ENCODE measurements at places on chromosomes 3 and 15.

DNA sequence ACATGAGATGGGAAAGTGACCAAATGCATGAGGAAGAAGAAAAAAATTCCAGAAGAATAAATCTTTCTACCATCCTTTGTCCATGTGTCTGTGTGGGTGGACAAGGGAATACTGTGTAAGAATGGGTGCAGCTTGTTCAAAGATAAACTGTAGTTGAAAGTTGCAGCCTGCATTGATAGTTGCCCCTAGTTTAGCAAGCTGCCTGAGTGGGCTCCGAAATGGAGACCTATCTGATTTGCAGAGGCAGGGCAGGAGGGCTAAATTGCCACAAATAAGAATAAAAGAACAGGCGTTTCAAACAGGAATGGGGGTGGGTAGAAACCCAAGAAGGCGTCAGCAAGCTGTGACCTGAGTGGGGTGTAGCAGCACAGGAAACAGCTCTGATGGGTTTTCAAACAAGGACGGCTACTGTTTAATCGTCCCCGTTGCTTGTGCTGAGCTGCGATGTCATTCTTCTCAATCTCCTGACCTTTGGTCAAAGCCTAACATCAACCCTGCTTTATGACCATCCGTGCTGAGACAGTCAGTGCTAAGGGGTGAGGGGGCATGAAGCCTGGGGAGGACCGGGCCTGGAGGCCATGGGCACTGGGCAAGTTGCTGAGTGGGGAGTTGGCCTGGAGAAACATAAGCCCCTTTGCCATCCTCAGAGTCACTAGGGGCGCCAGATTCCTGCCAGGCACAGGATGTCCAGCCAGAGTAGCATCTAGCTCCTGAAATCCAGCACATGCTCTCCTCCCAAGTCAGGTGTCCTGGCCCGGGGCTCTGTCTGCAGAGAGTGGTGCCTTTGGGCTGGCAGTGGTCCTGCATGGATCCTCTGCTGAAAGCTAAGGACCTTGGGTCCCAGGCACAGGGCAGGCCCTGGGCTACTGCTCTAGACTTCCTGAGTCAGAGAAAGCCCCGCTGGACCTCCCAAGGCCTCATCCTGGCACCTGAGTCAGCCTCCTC, 19.2 kb upstream of the C15orf39 start:
- no peak for DNase-seq

- peak; percentile 84 for DNase-seq
Observed at GRCh38 chr15:97903971-97904572, 56.4 kb upstream of the ARRDC4 start.

DNA sequence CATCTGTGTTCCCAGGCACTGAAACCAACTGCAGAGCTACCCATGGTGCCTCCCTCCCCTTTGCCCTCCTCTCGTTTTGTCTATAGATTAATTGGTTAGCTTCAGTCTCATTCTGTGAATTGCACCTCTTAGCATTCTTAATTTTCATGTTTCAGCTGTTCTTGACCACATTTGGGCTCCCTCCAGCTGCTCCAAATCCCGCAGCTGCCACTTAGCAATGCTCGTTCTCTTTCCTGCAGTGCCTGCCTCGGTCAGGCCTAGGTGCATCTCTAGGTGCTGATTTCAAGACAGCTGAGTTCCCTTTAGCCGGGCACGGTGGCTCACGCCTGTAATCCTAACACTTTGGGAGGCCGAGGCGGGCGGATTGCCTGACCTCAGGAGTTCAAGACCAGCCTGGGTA, 47.0 kb upstream of the SMAD3 start:
- DNase-seq = no peak

- no peak for DNase-seq
Observed at GRCh38 chr15:42919308-42919707, 1.3 kb downstream of the TTBK2 start.

DNA sequence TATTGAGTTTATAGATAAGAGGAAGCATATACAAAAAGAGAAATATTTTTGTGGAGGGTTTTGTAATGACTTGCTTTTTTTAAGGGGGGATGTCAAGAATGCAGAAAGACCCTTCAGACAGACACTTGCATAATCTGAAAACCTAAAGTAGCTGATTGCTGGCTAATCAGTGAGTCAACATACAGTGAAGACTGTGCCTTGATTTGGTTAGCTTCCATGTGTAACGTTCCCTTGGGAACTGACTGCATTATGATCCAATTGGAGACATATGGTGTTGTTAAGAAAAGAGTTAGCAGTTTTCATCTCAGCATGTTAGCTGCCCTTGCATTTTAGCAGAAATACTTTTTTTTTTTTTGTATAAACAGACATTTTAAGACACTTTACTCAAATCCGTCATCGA, 483.2 kb downstream of the RBMS3 start:
- peak; percentile 40 for DNase-seq

DNA sequence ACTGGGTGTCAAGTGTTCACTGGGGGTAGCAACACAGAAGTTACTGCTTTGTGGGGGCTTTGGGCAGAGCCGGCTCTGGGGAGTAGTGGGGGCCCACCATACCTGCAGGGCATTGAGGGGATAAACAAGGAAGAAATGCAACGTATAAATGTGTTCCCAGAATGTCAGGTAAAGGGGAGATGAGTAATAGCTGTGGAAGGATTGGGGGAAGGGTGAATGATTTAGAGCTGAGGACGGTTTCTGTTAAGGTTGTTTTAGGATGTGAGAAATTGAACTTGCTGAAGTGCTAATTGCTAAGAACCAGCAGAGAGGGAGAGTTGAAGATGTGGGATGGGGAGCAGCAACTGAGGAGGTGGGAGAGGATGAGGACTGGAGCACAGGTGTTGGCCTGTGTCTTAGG, 10.7 kb downstream of the SCG5 start:
- DNase-seq = no peak

- no peak for DNase-seq
Observed at GRCh38 chr3:138463724-138464490, 29.5 kb downstream of the ESYT3 start.

DNA sequence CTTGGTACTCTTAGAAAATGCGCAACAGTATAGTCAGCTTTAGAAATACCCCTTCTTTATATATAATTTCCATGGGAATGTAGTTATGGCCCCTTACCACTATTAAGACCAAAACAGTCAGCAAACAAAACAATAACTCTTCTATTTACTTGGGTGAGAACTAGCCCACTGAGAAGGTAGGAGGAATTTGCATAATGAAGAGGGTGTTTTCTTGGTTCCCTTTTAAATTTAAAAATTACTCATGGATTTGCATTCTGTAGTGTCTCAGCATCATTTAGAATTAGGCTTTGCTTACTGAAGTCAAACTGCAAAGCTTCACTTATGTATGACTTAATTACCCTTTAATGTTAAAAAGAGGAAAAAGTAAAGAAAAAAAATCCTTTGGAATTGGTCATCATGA, 350.8 kb downstream of the PTPRG start:
- no peak for DNase-seq

Data from BE2C (cell line).